CD4-positive, alpha-beta T cell treated with Interleukin-12 subunit alpha and Interleukin-12 subunit beta, for 1 hour (primary cell): ENCODE measurements at places on chromosomes 6 and 20.

- no peak for DNase-seq
Measured at GRCh38 chr20:19775353-19776253, 17.5 kb downstream of the RIN2 start.

DNA sequence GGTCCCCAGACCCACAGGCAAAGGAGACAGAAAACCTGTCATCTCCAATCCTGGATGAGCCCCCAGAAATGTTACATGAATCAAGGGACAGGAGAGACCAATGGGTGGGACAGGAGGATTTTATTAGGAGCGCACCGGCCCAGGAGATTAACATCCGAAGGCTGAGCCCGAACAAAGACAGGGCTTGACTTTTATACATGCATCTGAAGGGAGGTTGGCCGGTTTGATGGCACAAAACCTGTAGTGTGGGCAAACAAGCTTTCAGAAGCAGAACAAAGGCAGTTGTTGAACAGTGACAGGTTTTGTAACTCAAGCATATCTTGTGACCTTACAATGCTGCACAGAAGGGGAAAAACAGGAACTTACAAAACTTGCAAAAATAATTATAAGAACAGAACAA lies 83.9 kb upstream of the GPR6 start:
- no peak for DNase-seq

DNA sequence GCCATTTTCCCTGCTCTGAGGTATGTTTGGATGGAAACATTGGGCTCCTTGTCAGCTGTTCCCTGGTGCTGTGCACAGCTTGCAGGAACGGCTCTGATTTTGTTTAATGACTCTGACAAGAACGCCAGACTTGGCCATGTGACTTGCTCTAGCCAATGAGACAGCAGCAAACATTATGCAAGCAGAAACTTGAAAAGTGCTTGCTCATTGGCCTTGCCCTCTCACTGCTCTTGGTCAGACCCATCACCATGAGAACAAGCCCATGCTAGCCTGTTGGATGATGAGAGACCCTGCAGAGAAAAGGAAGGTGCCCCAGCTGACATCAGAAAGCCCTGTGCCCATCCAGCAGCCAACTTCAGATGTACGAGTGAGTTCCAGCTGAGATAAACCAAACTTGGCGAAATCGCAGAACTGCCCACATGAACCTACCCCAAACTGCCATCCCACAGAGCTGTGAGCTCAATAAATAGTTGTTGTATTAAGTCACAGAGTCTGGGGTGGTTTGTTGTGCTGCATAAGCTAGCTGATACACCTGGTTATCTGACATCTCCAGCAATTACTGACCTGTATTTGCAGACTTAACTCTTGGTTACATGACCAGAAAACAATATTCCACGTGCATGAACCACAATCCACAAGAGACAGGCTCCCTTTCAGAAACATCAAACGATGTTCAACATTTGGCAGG lies 96.9 kb downstream of the JPH2 start:
- peak; percentile 20 for DNase-seq

- DNase-seq, result no peak
Measured at GRCh38 chr6:126944512-126944911, 174.0 kb upstream of the RSPO3 start.

GRCh38 chr20:54112221-54112884 lies 42.0 kb upstream of the BCAS1 start:
- DNase-seq, result no peak
